ENCODE measurements at places on chromosomes 5 and 9.

DNA sequence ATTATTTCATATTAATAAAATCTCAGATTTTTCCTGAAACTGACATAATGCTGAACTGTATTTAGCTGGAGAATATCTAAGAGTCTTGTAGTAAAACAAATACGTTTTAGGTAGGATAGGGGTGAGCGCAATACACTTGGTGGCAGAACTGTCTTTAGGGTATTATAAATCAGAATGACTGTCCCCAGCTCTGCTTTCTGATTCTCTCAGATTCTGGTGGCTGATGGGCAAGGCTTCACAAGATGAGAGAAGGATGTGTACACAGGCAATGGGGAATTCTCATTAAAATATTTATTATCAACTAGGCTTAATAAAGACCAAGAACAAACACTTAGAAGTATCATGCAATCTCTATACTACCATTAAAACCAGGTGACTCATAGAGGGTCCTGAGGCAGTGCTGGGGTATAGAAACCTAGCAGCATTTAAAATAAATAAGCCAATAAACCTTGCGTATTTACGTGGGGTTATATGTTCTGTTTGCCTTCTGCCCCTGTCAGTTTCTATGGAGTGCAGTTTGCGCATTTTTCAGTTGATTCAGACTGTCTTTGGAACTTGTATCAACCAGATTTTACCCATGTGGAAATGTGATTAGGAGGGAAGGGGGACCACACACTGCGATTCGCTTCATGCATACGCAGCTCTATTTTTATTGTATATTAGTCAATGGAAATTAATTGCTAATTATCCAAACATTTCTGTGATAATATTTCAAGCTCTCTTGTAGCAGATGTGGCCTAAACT lies 1150.7 kb upstream of the WWC1 start:
- DNase-seq = no peak

DNA sequence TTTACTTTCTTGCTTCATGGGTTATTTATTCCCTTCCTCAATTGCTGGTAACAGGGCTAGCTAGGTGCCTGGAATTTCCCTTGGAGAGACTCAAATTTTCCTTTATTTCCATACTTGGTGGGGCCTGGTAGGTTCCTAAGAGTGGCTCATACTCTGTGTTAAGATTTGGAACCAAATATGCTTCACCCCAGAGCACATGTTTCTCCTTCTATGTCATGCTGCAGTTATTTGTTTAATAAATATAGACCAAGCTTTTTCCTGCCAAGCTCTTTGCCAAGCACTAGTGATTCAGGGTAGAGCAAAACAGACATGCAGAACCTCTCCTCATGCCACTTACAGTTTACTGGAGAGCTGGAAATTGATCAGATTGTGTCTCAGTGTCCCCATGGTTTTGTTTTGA lies 290.3 kb upstream of the SGCD start:
- no peak for DNase-seq

GRCh38 chr9:6910032-6910431 lies 152.3 kb downstream of the KDM4C start:
- DNase-seq = no peak

DNA sequence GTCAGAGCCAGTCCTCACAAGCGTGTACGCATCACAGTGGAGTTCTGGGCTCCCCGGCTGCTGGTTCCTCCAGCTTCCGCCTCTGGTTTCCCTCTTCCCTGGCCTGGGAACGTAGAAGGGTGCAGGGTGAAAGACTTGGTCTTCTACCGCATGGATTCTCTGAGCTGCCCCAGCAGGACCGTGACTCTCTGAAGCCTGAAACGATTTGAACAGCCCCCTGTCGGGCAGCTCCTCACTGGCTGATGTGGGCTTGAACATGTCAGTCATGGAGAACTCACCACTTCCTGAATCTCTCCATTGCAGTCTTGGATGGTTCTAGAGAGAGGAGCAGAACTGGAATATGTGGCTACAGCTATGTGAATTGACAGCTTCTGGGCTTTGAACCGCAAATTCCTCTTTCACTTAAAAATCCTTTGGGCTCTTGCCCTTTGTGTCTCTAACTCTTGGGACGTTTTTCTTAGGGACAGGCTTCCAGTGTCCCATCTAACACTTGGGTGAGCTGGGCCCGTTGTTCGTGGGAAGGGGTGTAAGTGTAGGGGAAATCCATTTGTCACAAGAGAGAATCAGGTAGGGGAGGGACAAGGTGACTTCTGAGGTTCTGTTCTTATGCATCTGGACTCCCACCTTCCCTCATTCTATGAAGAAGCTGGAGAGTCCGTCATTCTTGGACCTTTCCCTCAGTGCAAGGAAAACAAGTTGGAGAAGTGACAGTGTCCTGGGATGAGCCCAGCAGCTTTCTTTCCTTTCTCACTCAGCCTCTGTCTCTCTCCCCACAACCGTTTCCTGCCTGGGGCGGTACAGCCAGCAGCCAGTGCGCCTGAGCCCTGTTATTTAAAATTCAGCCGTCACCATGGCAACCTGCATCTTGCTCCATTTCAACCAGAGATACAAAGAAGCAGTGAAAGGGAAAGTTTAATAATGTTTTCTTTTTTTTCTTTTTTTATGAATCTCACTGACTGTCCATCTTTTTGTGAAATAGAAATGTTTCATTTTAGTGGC lies 84.7 kb downstream of the PTTG1 start:
- DNase-seq = peak; percentile 82

GRCh38 chr9:69515810-69516209 lies 156.4 kb downstream of the APBA1 start:
- DNase-seq = no peak

- peak; percentile 29 for DNase-seq
Observed at GRCh38 chr9:137453643-137454081, 5.5 kb downstream of the NSMF start.

DNA sequence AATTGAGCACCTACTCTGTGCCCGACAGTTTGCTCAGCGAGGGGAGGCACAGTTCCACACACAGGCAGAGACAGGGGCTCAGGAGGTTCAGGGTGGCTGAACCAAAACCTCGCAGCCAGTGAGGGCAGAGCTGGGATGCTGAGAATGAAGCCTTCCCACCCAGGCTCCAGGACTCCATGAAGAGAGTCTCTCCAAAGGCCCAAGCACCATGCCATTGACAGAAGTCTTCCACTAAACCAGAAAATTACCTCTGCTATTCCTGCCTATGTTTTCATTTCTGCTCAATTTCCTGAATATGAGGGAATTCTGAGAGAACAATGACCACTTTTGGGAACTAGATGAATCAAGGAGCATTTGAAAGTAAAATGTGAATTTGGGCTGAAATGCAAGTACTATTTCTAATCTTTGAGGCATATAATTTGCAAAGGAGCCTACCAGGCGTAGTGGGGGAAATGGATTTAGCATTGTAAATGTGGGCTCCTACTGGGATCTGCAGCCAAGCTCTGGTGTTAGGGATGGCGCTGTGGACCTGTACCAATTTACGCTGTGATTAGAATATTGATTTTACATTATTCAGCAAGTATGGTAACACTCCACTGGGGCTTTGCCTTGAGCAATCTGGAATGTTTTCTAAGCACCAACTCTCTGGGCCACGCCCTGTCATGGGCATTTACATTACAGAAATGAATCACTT lies 91.9 kb downstream of the DRD1 start:
- DNase-seq = no peak

DNA sequence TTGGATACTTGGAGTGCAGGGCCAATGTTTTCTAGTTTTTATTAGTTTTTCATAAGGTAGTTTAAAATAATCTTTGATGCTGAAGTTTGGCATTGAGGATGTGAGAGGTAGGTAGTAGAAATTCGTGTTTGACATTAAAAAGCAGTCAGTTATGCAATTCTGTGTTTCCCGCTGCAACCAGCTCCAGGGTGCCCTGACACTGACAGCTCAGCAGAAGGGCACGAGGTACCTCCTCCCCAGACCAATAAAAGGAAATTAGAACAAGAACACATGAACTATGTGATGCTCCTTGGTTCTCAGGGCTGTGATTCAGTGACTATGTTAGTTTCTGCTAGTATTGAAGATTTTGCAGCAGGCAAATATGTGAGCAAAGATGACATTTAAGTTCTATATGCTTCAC lies 40.2 kb downstream of the NSUN2 start:
- DNase-seq = no peak

GRCh38 chr9:37954581-37954981 lies 50.7 kb upstream of the SLC25A51 start:
- DNase-seq = no peak

DNA sequence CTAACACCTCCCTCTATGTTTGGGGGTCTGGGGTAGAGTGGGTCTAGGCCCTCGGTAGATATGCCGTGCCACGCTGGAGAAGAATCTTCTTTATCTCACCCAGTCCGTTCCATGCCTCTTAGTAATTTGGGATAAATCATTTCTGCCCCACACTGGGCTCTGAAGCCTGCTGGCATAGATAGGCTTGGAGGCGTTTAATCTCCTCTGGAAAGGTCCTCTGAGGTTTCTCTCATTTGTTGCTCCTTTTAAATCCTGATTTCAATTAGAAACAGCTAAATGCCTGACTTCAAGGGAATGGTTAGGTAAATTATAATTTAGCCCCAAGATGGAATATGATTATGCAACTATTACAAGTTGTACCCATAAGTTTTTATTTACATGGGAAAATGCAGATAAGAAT lies 57.8 kb upstream of the AKNA start:
- no peak for DNase-seq

DNA sequence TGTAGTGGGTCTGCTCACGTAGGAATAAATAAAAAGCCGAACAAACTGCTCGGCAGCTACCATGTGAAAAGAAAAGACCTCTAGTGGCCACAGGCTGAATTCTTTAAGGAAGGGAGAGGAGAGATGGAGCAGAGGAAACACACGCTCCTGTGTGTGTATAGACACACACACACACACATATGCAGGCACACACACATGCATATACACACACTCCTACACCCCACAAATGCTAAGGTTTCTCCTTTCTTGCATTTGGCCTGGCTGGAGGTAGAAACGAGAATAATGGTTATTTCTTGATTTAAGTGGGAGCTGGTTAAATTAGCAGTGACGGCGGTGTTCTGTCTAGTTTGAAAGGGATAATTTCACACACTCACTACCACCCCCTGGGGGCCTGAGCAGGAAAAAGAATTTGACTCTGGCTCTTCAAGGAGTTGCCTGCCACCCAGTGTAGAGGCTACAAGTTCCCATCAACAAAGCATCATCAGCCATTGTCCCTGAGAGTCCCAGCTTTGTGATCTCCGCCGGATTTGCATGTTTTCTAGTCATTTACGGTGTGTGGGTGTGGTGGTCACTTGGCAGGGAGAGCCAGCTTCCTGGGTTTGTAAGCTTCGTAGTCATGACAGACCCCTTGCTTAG lies at the start of gene INSYN2B:
Gene INSYN2B (minus strand): TSS at position 78 of the 636 bp plus-strand sequence. CDS start 96,597 bp downstream, outside the sequence.
- DNase-seq = peak; percentile 87

GRCh38 chr5:148913985-148914431 lies 87.6 kb downstream of the ADRB2 start:
- peak; percentile 24 for DNase-seq

GRCh38 chr5:129249886-129250285 lies 155.3 kb downstream of the ISOC1 start:
- DNase-seq = no peak

DNA sequence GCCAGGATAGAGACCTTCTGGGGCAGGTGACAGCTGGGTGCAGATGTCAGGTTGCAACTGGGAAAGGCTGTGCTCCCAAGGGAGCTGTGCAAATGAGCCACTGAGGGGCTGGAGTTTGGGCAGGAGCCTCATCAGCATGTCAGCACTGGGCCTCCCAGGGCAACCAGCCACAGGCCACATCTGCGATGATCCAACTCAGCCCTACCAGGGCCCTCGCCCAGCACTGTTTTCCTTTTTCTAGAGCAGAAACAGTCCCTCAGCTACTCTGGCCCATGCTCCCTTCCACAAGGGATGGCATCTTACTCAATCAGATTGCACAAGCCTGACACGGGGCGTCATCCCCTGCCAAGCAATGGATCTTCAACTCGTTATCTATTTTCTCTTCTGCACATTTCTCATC lies 24.8 kb downstream of the NIPAL4 start:
- no peak for DNase-seq

- no peak for DNase-seq
Observed at GRCh38 chr5:139268364-139269202, 25.0 kb upstream of the MATR3 start.

DNA sequence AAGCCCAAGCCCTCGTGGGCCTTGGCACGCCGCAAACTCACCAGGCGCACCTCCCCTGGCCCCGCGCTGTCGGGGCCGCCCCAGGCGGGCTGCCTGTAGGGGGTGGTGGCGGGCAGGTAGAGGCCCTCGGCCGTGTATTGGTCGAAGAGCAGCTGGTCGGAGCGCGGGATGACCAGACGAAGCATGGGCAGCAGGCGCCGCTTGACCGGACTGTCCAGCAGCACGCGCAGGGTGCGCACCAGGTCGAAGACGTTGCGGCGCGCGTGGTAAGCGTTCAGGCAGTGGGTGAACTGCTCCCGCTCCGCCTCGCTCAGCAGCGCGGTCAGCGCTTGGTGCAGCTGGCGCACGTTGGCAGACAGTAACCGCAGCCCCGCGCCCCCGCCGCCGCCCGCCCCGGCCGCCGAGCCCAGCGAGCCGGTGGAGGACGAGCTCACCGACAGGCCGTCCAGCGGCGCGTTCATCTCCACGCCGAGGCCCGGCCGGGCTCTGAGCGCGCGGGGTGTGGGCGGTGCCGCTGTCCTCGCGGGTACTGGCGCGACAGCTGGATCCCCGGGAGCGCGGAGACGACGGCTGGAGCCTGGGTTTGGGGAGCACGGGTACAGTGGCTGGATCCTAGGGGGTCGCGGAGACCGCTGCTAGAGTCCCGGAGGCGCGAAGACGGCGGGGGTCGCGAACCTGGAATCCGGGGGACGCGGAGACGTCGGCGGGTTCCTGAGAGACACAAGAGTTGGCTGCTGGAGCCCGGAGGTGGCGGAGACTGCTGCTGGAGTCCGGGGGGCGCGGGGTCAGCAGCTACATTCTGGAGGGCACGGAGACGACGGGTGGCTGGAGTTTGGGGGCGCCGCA lies 709 bp downstream of the WHRN start:
- DNase-seq = no peak

DNA sequence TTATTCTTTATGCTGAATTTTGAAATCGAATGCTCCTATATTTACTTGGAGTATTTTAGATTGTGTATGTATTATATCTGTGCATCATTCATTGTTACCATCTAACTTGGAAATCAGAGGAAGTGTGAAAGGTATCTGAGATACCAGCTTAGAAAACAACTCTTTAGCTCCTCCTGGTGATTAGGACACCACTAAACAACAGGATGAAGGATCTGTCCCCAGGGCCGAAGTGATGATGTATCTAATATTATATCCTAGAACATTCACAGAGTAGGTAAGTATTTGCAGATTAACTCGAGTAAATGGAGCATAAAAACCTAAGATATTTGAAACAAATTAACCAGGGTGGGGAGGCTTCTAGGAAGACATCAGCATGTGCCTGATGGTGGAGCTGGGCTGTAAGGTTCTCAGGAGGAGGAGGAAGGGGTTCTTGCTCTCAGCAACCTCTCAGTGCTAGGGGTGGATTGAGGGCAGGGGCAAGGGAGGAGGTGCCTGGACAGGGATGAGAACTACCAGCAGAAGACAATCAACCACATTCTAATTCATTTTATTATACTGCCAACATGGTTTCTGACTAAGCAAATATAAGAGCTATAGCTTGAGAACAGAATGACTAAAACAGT lies 2.6 kb upstream of the NFIL3 start:
- peak; percentile 42 for DNase-seq

GRCh38 chr9:5843794-5844471 lies 11.0 kb upstream of the ERMP1 start:
- no peak for DNase-seq

Measured in foreskin melanocyte (primary cell).